ENCODE measurements at places on chromosomes 12 and 14. TPM values are rescaled to one million over a fixed set of nuclear protein-coding genes. Genes with fewer than 3 reads are reported as not detected.
A peak's percentile ranks its signal among the peaks of the same experiment; 100 is the strongest.

The DACT1 gene
- total RNA-seq = 10.4 TPM

DNA sequence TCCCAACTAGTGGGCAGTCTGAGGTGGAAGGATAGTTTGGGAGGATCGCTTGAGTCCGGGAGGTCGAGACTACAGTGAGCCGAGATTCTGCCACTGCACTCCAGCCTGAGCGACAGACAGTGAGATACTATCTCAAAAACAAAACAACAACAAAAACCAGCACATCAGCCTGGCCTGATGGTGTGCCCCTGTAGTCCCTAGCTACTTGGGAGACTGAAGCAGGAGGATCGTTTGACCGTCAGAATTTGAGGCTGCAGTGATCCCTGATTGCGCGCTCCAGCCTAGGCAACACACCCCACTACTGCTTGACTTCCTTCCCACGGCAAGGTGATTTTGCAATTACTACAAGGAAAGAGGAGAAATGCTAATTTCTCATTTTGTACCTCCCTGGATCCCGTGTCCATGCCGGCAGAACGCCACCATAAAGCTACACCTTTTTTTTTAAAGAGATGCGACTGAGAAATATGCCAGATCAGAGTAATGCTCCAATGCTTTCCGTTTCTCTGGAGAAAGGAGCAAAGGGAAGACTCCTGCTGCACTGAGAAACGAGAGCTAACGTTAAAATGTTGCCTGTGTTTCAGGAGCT lies 672 bp upstream of the SCFD1 start:
- DNase-seq = no peak

- DNase-seq = no peak
These were observed 23.0 kb downstream of the ATF7 start for GRCh38 chr12:53603196-53603595.

The PITPNM2 gene
- total RNA-seq = 11.2 TPM

- DNase-seq = peak; percentile 1
These were observed 14.3 kb upstream of the ATP23 start for GRCh38 chr12:57927086-57927485.

DNA sequence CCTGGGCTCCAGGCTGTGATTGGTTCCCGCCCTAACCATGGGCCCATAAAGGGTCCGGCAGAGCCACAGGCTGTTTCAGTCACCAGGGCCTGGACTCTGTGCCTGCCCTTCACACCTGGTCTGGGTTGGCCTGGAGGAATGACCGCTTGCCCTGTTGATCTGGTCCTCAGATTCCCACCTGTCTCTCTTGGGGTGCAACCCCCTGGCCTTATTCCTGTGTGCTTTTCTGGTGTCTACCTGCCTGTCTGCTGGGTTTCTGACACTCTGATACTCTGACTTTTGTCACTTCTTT lies 2.9 kb upstream of the KRT83 start:
- no peak for DNase-seq

Measured in esophagus muscularis mucosa (tissue), 4 donors.